A549 treated with Mapracorat at 1 μM for 4 hours (cell line): ENCODE measurements at places on chromosomes 11 and 22. TPM values are rescaled to one million over a fixed set of nuclear protein-coding genes. Genes with fewer than 3 reads are reported as not detected.

SYT12 gene
- total RNA-seq = 12.6 to 22.3 TPM (median 19.9 TPM) in 5 replicates

SCGB1A1 gene
- not detected in 5 replicates for total RNA-seq

OR10G6 gene
- not detected in 5 replicates for total RNA-seq

PLAAT3 gene
- total RNA-seq = 50.0 to 72.4 TPM (median 60.3 TPM) in 5 replicates

KCNC1 gene
- 0.05 to 0.15 TPM (median 0.10 TPM) in 5 replicates for total RNA-seq

LIN7C gene
- total RNA-seq = 5.3 to 8.2 TPM (median 6.1 TPM) in 5 replicates

KRTAP5-11 gene
- total RNA-seq = not detected in 5 replicates

OR5F1 gene
- total RNA-seq = not detected in 5 replicates

MMP12 gene
- 0.07 to 0.11 TPM (median 0.10 TPM) in 4 of 5 replicates, not detected in the other for total RNA-seq

PHF21B gene
- total RNA-seq = 0.61 to 1.1 TPM (median 0.98 TPM) in 5 replicates

RTN4RL2 gene
- 49.0 to 100 TPM (median 88.4 TPM) in 5 replicates for total RNA-seq

CECR2 gene
- total RNA-seq = 0.06 to 0.14 TPM (median 0.10 TPM) in 5 replicates

C11orf91 gene
- total RNA-seq = 1.4 to 2.0 TPM (median 1.5 TPM) in 5 replicates

UCP3 gene
- 1.2 to 1.7 TPM (median 1.3 TPM) in 5 replicates for total RNA-seq

ZNF70 gene
- total RNA-seq = 0.83 to 1.1 TPM (median 1.00 TPM) in 5 replicates

OR52I2 gene
- total RNA-seq = not detected in 5 replicates

FLRT1 gene
- total RNA-seq = 0.03 to 0.10 TPM (median 0.06 TPM) in 4 of 5 replicates, not detected in the other

RFPL2 gene
- total RNA-seq = 0.15 to 0.26 TPM (median 0.18 TPM) in 4 of 5 replicates, not detected in the other

SLC5A12 gene
- total RNA-seq = not detected in 5 replicates

SCGB2A2 gene
- not detected in 5 replicates for total RNA-seq

PGA3 gene
- total RNA-seq = not detected in 5 replicates

OR52E8 gene
- not detected in 5 replicates for total RNA-seq

CNIH2 gene
- total RNA-seq = 2.2 to 3.4 TPM (median 2.4 TPM) in 5 replicates

DDI1 gene
- total RNA-seq = not detected in 5 replicates

FAM180B gene
- not detected in 5 replicates for total RNA-seq

APOBEC3C gene
- 25.4 to 29.0 TPM (median 27.5 TPM) in 5 replicates for total RNA-seq

RNH1 gene
- total RNA-seq = 130 to 184 TPM (median 173 TPM) in 5 replicates

KREMEN1 gene
- total RNA-seq = 3.5 to 4.7 TPM (median 4.2 TPM) in 5 replicates

MMP13 gene
- not detected in 5 replicates for total RNA-seq

PTDSS2 gene
- total RNA-seq = 33.8 to 48.0 TPM (median 43.2 TPM) in 5 replicates

RAB1B gene
- 128 to 156 TPM (median 142 TPM) in 5 replicates for total RNA-seq

GGTLC2 gene
- total RNA-seq = not detected in 5 replicates

RBFOX2 gene
- total RNA-seq = 22.9 to 31.1 TPM (median 29.4 TPM) in 5 replicates

TENM4 gene
- 0.02 to 0.45 TPM (median 0.17 TPM) in 5 replicates for total RNA-seq

CPT1B gene
- 9.6 to 15.8 TPM (median 12.3 TPM) in 5 replicates for total RNA-seq

SSH3 gene
- 16.2 to 30.3 TPM (median 25.0 TPM) in 5 replicates for total RNA-seq

ACR gene
- total RNA-seq = not detected in 5 replicates

RSF1 gene
- 12.4 to 19.7 TPM (median 16.9 TPM) in 5 replicates for total RNA-seq

AQP11 gene
- total RNA-seq = 0.94 to 1.7 TPM (median 1.6 TPM) in 5 replicates

LRRN4CL gene
- total RNA-seq = 0.06 to 0.24 TPM (median 0.09 TPM) in 4 of 5 replicates, not detected in the other

PLXNB2 gene
- total RNA-seq = 86.0 to 120 TPM (median 115 TPM) in 5 replicates

ANKK1 gene
- 0.07 TPM in 1 of 5 replicates, not detected in the others for total RNA-seq

TANGO2 gene
- total RNA-seq = 11.7 to 13.7 TPM (median 13.1 TPM) in 5 replicates

CNGA4 gene
- total RNA-seq = 0.11 TPM in 1 of 5 replicates, not detected in the others

GRIK4 gene
- total RNA-seq = not detected in 5 replicates

MMP27 gene
- not detected in 5 replicates for total RNA-seq

POU2AF2 gene
- total RNA-seq = not detected in 5 replicates

SGSM1 gene
- 0.24 to 0.76 TPM (median 0.58 TPM) in 5 replicates for total RNA-seq

CEND1 gene
- total RNA-seq = 1.9 to 2.7 TPM (median 2.2 TPM) in 5 replicates

TMEM86A gene
- 0.34 to 0.59 TPM (median 0.42 TPM) in 5 replicates for total RNA-seq

ABTB2 gene
- 28.4 to 45.9 TPM (median 38.6 TPM) in 5 replicates for total RNA-seq

MMP10 gene
- total RNA-seq = 0.60 to 1.1 TPM (median 0.91 TPM) in 5 replicates

TRIM34 gene
- 2.9 to 3.7 TPM (median 3.1 TPM) in 5 replicates for total RNA-seq

ZFTA gene
- total RNA-seq = 3.8 to 6.9 TPM (median 6.0 TPM) in 5 replicates

GSTP1 gene
- total RNA-seq = 1,477 to 1,695 TPM (median 1,644 TPM) in 5 replicates

IL18BP gene
- total RNA-seq = 2.8 to 4.4 TPM (median 4.3 TPM) in 5 replicates

KCNE3 gene
- not detected in 5 replicates for total RNA-seq

DDTL gene
- 1.6 to 2.1 TPM (median 1.9 TPM) in 5 replicates for total RNA-seq

CDC42EP1 gene
- total RNA-seq = 24.8 to 35.0 TPM (median 31.0 TPM) in 5 replicates
